Hair follicle dermal papilla cell (primary cell): ENCODE measurements at places on chromosomes 16 and 17. TPM values are rescaled to one million over a fixed set of nuclear protein-coding genes. Genes with fewer than 3 reads are reported as not detected.

Gene KCNJ16
- 0.36 TPM in 1 of 2 replicates, not detected in the other for total RNA-seq

Gene SAMD14
- total RNA-seq: 9.0 and 9.1 TPM in 2 replicates

Gene TVP23A
- total RNA-seq: under 0.01 TPM in 1 of 2 replicates, not detected in the other

Gene RILP
- total RNA-seq: 3.7 and 6.3 TPM in 2 replicates

Gene TP53TG3
- not detected in 2 replicates for total RNA-seq

Gene CDRT15L2
- not detected in 2 replicates for total RNA-seq

Gene ZNF423
- 1.6 and 2.4 TPM in 2 replicates for total RNA-seq

Gene C17orf67
- total RNA-seq: 1.1 and 1.2 TPM in 2 replicates

Gene PKMYT1
- 1.9 and 2.2 TPM in 2 replicates for total RNA-seq

Gene KRT33A
- not detected in 2 replicates for total RNA-seq

Gene NOTUM
- not detected in 2 replicates for total RNA-seq

Gene NPIPA8
- total RNA-seq: not detected in 2 replicates

Gene BCO1
- 0.16 and 0.49 TPM in 2 replicates for total RNA-seq

Gene KRTAP9-4
- not detected in 2 replicates for total RNA-seq

Gene IRX6
- total RNA-seq: 6.3 and 13.3 TPM in 2 replicates

Gene TEX2
- total RNA-seq: 41.7 and 54.5 TPM in 2 replicates

Gene HLF
- 0.24 and 1.3 TPM in 2 replicates for total RNA-seq

Gene DYNLRB2
- total RNA-seq: not detected in 2 replicates

Gene KRTAP2-1
- total RNA-seq: not detected in 2 replicates

Gene ULK2
- total RNA-seq: 31.6 and 32.7 TPM in 2 replicates

Gene PRAC2
- not detected in 2 replicates for total RNA-seq

Gene HSPB9
- total RNA-seq: not detected in 2 replicates

Gene SLC47A1
- total RNA-seq: 4.3 and 5.2 TPM in 2 replicates

Gene SPATA22
- 0.49 and 0.85 TPM in 2 replicates for total RNA-seq

Gene GGT6
- total RNA-seq: not detected in 2 replicates

Gene CD300E
- not detected in 2 replicates for total RNA-seq

Gene TSPAN10
- total RNA-seq: 1.9 TPM in 2 replicates

Gene CA7
- not detected in 2 replicates for total RNA-seq

Gene GALR2
- total RNA-seq: not detected in 2 replicates

Gene OR2C1
- 0.16 and 0.24 TPM in 2 replicates for total RNA-seq

Gene TMEM238L
- not detected in 2 replicates for total RNA-seq

Gene MAP2K4
- 34.4 and 42.4 TPM in 2 replicates for total RNA-seq

Gene KRT31
- not detected in 2 replicates for total RNA-seq

Gene EME1
- total RNA-seq: 0.32 and 0.85 TPM in 2 replicates

Gene UTS2R
- 0.32 TPM in 1 of 2 replicates, not detected in the other for total RNA-seq

Gene PROCA1
- total RNA-seq: 0.65 and 1.9 TPM in 2 replicates

Gene DHRS7C
- not detected in 2 replicates for total RNA-seq

Gene GAST
- not detected in 2 replicates for total RNA-seq

Gene GJC1
- total RNA-seq: 33.4 and 53.7 TPM in 2 replicates

Gene DLX3
- not detected in 2 replicates for total RNA-seq

Gene CCL14
- total RNA-seq: not detected in 2 replicates

Gene ATAD5
- 0.61 and 1.1 TPM in 2 replicates for total RNA-seq

Gene LGALS9B
- not detected in 2 replicates for total RNA-seq

Gene GNAO1
- total RNA-seq: 0.12 and 0.32 TPM in 2 replicates

Gene FBXW10B
- 1.6 and 6.7 TPM in 2 replicates for total RNA-seq
